Stimulated activated CD8-positive, alpha-beta memory T cell treated with anti-CD3 and anti-CD28 coated beads, Interleukin-7, amount 100 ng/mL, for 4 hours (primary cell): ENCODE measurements at places on chromosomes 5 and 9.

GRCh38 chr5:45454114-45454513 lies 242.1 kb downstream of the HCN1 start:
- DNase-seq = no peak

DNA sequence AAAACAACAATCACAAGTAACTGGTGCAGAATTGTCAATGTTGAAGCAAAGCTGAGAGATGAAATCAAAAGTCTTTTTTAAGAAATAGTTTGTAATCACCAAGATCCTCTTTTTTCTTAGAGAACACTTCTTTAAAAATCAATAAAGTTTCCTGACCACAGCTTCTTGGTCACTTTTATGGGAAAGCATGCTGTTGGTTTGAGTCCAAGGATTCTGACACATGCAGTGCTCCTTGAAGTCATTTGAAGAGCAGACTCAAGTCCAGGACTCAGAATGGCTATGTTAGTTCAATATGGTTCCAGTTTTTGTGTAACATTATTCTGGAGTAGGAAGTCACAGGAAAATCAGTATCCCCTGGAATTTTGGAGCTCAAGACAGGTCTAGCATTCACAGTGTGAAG lies 480.6 kb downstream of the NR2F1-AS1 start:
- no peak for DNase-seq

DNA sequence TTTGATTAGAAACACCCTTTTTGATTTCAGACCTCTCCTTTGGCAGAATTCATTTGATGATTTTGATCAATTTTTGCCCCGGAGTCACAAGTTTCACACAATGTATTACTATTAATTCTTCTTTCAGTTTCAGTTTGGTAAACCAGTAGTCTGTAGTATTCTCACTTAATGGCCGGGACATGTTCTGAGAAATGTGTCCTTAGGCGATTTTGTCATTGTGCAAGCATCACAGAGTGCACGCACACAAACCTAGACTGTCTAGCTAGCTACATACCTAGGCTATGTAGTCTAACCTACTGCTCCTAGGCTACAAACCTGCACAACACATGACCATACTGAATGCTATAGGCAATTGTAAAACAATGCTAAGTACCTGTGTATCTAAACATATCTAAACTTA lies 662.5 kb downstream of the IRX1 start:
- no peak for DNase-seq

- no peak for DNase-seq
Observed at GRCh38 chr9:32906213-32906612, 95.2 kb downstream of the APTX start.

GRCh38 chr5:58117542-58117941 lies 342.3 kb downstream of the PLK2 start:
- DNase-seq = no peak

GRCh38 chr5:79856456-79857055 lies 134.5 kb downstream of the MTX3 start:
- no peak for DNase-seq

DNA sequence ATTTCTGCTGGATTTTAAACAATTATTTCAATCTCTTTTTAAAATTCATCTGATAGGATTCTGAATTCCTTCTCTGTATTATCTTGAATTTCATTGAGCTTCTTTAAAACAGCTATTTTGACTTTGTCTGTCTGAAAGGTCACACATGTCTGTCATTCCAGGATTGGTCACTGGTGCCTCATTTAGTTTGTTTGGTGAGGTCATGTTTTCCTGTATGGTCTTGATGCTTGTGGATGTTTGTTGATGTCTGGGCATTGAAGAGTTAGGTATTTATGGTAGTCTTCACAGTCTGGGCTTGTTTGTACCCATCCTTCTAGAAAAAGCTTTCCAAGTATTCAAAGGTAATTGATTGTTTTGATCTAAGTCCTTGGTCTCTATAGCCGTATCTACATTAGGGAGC lies 39.1 kb downstream of the DENND4C start:
- DNase-seq = no peak

DNA sequence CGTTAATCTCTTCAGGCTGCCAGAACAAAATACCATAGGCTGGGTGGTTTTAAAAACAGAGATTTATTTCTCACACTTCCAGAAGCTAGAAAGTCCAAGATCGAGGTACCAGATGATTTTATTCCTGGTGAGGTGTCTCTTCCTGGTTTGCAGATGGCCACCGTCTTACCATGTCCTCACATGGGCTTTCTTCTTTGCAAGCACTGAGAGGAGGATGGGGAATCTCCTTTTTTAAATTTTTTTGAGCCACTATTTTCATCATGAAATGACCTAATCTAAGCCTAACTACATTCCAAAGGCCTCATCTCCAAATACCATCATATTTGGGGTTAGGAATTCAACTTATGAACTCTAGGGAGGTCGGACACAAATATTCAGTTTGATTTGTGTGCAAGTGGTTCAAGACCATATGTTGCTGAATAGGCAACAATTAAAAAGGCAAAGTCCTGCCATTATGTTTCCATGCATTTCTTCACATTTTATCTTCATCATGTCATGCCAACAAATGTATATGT lies 371.2 kb downstream of the CDH18 start:
- DNase-seq = no peak

GRCh38 chr5:138950421-138951031 lies 75.4 kb upstream of the LRRTM2 start:
- no peak for DNase-seq

DNA sequence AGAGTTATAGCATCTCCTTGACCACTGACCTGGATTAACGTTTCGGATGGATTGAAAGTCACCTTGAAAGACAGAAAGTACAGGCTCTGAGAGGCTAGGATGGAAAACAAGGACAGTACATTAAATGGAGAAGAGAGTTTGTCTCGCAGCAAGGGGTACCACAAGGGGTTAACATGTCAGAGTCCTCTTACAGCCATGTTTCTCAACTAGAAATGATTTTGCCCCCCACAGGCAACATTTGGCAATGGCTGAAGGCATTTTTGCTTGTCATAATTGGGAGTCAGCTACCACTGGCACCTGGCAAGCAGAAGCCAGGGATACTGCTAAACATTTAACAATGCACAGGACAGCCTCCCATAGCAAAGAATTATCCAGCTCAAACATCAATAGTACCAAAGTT lies 90.8 kb upstream of the EQTN start:
- no peak for DNase-seq

DNA sequence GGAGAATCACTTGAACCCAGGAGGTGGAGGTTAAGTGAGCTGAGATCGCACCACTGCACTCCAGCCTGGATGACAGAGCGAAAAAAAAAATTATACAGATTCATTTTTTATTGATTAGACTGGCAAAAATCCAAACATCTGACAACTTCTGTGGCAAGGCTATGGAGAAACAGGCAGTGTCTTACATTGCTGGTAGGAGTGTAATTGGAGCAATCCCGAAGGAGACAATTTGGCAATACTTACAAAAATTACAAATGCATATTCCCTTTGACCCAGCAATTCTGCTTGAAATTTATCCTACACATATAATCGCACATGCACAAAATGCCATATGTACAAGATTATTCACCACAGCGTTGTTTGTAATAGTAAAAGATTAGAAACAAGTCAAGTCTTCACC lies 86.8 kb downstream of the MAPKAP1 start:
- DNase-seq = no peak

GRCh38 chr5:107129051-107129450 lies 541.7 kb downstream of the EFNA5 start:
- no peak for DNase-seq

- no peak for DNase-seq
Observed at GRCh38 chr9:129480227-129480626, 140.7 kb downstream of the C9orf50 start.

GRCh38 chr5:98104454-98105188 lies 668.8 kb upstream of the RGMB start:
- DNase-seq = no peak

- no peak for DNase-seq
Observed at GRCh38 chr5:158559066-158559465, 540.6 kb downstream of the EBF1 start.

- no peak for DNase-seq
Observed at GRCh38 chr9:68869022-68869421, 144.9 kb downstream of the PRKACG start.

GRCh38 chr5:175521313-175521833 lies 43.0 kb downstream of the SFXN1 start:
- no peak for DNase-seq

DNA sequence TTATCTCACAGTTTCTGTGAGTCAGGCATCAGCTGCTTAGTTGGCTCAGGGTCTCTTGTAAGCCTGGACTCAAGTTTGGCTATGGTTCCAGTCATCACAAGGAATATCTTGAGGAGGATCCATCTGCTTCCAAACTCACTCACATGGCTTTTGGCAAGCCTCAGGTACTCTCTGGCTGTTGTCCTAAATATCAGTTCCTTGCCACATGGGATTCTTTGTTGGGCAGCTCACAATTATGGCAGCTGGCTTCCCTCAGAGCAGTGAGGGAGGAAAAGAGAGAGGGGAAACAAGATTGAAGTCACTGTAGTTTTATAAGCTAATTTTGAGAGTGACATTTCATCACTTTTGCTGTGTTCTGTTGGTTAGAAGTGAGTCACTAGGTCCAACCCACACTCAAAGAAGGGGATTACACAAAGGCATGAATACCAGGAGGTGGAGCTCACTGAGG lies 144.5 kb downstream of the GCNT1 start:
- no peak for DNase-seq

- DNase-seq = no peak
Observed at GRCh38 chr5:121962347-121962670, 534 bp downstream of the SRFBP1 start.

DNA sequence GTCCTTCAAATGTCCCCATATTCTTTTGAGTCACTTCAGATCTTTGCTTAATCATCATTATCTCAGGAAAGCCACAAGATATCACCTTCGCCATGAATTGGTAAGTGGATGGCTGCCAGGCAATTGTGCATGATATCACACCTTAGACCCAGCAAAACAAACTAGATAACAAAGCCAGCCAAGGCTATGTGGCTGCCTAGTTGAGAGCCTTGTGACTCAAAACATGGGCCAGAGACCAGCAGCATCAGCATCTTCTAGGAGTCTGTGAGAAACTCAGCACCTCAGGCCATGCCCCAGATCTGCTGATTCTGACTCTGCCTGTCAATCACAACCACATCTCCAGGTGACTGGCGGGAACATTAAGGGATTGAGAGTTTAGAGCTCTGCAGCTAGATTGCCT lies 82.8 kb downstream of the SLIT3 start:
- no peak for DNase-seq

DNA sequence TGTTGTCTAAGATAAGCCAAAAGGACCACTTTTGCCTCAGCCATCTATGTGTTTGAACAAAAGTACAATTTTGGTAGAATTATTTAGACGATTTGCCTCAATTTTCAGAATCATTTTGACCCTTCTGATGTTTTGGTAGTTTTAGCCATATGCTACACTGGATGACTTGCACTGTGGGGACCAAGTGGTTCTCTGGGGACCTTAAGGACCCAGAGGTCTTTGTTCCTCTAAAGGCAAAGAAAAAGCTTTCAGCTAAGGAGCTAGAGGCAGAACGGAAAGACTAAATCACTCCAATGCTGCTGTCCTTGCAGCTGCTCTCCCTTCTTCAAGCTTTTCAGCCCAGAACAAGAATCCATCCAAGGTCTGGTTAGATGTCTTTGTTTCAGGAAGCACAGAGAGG lies 51.0 kb upstream of the APC start:
- no peak for DNase-seq

GRCh38 chr9:76629205-76629990 lies 134.8 kb upstream of the PCA3 start:
- DNase-seq = no peak

DNA sequence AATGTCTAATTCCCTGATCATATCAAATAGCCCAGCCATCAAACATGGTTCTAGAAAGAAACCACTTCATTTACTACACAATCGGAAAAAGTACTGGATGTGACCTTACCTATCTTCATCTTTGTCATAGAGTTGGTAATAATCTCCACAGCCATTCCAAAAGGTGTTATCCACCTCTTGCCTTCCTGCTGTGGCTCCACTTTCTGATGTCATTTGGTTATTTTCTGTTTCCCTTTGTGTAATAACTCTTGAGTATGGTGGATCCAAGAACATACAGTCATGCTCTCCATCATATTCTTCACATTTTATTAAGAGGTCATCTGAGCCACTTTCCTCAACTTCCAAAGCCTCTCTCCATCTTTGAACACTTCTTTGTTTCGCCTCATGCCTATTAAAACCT lies 31.7 kb downstream of the PJA2 start:
- no peak for DNase-seq

- no peak for DNase-seq
Observed at GRCh38 chr9:87080512-87081264, 133.4 kb upstream of the GAS1 start.

DNA sequence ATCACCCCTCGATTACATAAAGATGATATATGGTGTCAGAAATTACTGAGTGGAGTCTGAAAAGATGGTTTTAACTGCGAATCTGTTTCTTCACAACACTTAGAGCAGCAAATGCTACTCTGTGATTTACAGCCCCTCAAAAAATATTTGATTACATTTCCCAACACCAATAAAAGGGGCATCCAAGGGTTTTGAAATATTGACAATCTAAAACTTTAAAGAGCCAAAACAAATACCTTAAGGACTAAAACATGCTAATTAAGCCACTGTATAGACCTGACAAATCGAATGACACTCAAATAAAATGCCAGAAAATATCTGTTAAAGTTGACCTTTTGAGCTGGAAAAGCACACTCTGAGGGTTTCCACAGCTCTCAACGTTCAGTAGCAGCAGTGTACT lies 73.2 kb downstream of the ELAVL2 start:
- no peak for DNase-seq

DNA sequence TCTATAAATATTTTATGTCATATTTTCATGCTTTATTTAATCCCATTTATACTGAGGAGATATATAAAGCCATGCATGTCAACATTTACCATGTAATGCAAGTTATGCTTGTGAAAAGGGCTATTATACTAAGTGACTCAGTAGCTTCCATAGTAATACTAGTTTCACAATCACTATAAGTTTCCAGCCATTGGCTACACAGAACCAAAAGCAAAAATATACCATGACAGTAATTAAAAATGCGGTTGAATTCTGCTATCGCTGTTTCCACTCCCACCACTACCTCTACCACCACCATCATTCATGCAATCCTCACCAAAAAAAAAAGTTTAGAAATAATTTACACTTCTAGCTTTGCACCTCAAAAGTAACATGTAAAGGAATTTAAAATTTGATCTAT lies 60.2 kb downstream of the MLLT3 start:
- no peak for DNase-seq

DNA sequence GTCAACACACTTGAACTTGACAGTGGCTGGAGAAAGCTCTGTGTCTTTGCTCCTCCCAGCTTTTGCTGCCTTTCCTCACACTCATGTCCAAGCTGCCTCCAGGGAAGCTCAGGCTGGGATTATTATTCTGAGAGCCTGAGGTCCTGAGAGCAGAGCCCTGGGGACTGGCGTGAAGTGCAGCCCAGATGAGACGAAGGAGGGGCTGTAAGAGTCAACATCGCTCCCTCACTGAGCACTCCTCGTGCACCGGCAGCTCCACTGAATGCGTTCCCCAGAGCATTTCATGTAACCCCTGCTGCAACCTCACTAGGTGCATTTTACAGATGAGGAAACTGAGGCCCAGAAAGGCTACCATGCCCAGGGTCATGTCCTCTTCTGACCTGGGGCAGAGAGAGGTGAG lies 63.5 kb upstream of the PHYKPL start:
- DNase-seq = no peak

GRCh38 chr5:150302301-150303069 lies at the start of gene ARSI:
Gene ARSI (minus strand): TSS chr5:150302905. CDS start chr5:150302373, 532 bp downstream.
- no peak for DNase-seq
